Small intestine (tissue), 16 donors: ENCODE measurements at places on chromosomes 4 and X. TPM values are rescaled to one million over a fixed set of nuclear protein-coding genes. Genes with fewer than 3 reads are reported as not detected.
A peak's percentile ranks its signal among the peaks of the same experiment; 100 is the strongest.

Gene NPNT
- 28.9 TPM for polyA plus RNA-seq

Gene PNMA6E
- not detected for polyA plus RNA-seq

Gene LRCH2
- polyA plus RNA-seq: 0.54 TPM

Gene PTCHD1
- 0.09 TPM for polyA plus RNA-seq

Gene C1QTNF7
- not detected for polyA plus RNA-seq

GRCh38 chr4:44237643-44238042, 211.0 kb downstream of the KCTD8 start:
- DNase-seq: no peak

DNA sequence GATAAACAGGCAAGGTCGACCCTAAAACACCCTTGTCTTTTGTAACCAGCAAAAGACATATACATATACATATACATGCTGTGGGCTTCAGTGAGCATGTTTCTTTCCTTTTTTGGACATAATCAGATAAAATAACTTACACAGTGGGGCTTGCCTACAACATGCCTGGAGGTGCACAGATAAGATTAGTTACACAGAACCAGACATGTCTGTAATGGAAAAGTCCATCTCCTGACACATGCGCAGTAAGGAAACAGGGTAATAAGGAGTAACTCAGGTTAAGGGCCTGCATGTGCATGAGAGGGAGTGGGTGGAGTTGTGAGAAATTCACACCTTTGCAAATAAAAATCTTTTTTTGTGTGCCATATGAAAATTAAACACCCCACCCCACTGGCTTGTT, 3.4 kb downstream of the UGT2A1 start:
- no peak for DNase-seq

GRCh38 chr4:44447563-44448504, 775 bp downstream of the KCTD8 start:
- DNase-seq: peak; percentile 63

GRCh38 chr4:173518425-173519102, 11.5 kb downstream of the HAND2 start:
- DNase-seq: no peak

DNA sequence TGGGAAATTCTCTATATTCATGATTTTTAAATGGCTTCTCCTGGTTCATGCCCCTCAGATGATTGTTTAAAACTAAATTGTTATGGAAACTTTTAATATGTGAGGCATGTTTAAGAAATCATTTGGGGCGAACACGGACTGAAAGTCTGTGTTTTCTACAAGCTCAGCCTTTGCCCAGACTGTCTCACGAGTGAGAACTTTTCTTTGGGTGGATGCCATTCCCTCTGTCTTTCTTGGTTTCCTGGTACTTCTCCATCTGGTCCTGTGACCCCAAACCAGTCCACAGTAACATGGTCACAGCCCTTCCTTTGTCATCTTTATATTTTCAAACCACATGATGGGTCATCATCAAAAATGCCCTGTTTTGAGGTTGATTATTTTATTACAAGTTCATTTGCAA, 186.6 kb upstream of the GNPDA2 start:
- DNase-seq: no peak

- DNase-seq: no peak
Measured at GRCh38 chr4:126441173-126442035, 1126.6 kb downstream of the FAT4 start.

DNA sequence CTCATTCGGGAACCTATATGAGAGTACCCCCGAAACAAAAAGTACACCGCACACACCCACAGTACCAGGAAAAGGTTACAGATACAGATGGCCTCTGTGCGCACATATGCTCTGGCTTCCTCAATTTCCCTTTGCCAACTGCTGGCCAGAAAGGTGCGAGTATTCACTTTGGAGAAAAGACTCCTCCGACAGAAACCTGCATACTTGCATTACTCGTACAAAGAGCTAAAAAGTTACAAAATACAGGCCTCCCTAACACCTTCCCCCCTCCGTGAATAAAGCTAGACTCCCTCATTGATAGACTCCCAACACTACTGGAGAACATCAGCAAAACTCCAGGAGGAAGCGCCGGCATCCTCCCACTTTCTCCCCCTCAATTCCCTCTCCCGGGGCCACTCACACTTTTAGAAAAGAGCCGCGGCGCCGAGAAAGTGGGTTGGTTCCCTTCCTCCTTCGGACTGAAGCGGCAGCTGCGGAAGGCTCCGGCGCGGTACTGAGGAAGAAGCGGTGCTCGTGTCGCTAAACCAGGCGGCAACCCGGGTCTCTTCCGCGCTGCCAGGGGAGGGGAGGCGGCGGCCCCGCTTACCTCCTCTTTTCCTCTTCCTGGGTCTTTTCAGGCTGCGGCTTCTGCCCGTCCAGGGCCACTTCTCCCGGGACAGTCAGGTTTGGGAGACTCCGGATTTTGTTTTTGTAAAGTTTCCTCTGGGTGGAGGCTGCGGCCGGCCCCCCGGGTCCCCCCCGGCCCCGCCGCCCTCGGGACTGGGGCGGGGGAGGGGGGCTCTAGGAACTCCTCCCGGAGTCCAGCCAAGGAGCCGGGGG, 1.1 kb downstream of the FBXW7 start:
- peak; percentile 49 for DNase-seq

- no peak for DNase-seq
Measured at GRCh38 chr4:159290321-159291030, 187.6 kb downstream of the RAPGEF2 start.

GRCh38 chrX:69357317-69357716, 146.8 kb upstream of the NALF2 start:
- DNase-seq: no peak

DNA sequence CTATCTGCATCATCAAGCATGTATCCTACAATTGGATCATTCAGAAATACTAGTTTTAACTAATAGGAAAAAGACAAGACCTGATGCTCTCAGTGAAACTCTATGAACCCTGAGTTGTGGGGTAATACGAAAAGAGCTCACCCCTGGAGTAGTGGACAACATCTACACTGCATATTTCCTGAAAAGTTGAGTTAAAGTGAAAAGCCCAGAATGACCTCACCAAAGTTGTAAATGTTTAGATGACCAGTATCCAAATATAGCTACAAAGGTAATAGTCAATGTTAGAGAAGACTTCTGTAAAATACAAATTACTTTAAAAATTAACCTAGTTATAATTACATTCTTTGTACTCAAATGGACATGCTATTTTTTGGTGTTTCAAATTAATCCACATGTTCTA, 52.8 kb upstream of the SRPX start:
- DNase-seq: no peak

GRCh38 chrX:129744861-129745321, 6.1 kb downstream of the XPNPEP2 start:
- DNase-seq: no peak

DNA sequence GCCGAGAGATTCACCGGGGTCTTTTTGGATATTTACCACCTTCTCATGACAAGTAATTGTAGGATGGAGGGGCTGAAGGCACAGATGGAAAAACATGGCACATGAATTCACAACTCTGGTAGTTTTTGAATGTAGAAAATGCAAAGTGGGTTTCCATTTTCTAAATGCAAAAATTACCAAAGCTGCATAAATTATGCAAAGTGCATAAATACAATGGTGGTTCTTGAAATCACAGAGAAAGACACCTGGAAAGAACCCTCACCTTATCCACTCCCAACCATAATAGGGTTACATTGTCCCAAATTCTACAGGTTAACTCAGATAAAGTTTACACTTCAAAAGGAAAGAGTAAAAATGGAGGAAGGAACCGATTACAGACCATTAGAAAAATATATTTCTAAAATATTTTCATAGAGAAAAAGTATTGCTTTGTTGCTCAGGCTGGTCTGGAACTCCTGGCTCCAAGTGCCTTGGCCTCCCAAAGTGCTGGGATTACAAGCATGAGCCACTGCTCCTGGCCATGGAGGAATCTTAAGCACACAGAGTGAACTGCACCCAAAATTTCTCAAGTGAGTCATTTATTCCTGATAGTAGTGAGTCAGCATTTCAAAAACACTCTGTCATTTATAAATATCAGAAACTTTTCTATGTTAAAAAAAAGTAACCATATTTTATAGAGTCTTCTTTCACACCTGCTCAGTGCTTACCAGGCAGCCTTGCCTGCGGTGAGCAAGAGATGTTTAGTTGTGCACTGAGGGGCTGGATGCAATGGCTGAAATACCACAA, 101.4 kb downstream of the FIP1L1 start:
- no peak for DNase-seq

- no peak for DNase-seq
Measured at GRCh38 chr4:39823191-39823590, 125.3 kb downstream of the UBE2K start.
